Naive thymus-derived CD4-positive, alpha-beta T cell (primary cell): ENCODE measurements at places on chromosomes 12 and 14. TPM values are rescaled to one million over a fixed set of nuclear protein-coding genes. Genes with fewer than 3 reads are reported as not detected.
A peak's percentile ranks its signal among the peaks of the same experiment; 100 is the strongest.

DNA sequence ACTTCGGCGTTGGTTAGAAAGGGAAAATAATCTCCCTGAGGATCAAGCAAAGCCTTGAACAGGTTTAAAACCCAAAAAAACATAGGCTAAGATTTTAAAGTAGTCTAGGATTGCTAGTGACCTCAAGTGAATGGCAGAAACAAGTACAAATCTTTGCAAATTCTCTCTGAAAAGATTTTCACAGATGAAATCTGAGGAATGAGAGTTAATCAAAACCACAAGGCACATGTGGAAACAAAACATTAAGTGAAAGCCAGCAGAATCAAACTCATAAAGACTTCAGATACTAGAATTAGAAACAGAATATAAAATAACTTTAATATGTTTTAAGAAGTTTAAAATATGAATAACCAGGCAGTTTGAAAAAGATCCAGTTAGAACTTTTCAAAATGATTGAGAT lies 52.2 kb upstream of the CFL2 start:
- H3K27ac ChIP-seq = no peak overlapping the region
- peaks cover 54% of the 10 kb centered on the region for H3K36me3 ChIP-seq
- H3K4me3 ChIP-seq = no peak overlapping the region
- H3K4me1 ChIP-seq = no peaks in the 10 kb centered on the region

IL23A gene
- 18.5 and 18.7 TPM in 2 replicates for total RNA-seq

HSPA2 gene
- total RNA-seq = 0.64 TPM

DNA sequence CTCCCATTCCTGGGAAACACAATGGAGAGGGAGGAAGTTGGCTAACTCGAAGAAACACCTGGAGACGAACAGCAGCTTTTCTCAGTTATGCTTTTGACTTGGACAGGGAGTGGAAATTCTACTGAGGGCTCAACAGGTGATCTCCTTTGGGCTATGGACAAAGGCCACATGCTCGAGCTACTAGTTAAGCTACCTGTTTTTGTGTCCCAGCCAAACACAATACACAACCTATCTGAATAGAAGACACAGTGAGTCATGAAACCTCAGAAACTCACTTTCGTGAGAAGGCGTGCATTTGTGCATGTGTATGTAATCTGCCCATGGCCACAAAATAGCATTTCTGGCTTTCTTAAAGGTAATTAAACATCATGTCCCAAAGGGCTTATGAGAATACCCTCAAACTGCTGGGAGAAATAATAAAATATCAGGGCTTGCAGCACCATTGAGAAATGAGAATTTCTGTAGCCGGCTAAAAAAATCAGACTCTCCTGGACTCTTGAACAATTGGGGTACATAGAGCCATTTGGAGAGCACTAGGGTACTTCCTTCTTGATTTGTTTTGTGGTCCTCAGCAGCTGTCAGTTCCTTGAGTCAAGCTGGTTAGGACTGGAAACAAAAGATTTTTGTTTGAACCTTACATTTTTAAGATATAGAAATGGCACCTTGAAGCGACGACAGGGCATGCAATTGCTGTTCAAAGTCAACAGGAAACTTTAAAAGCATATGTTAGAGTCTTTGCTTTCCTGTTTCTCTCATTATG lies 85.5 kb upstream of the PTHLH start:
- H3K27me3 ChIP-seq = no peaks in the 10 kb centered on the region
- no peak overlapping the region for H3K27ac ChIP-seq
- no peak for DNase-seq
- no peak overlapping the region for H3K4me3 ChIP-seq
- no peaks in the 10 kb centered on the region for H3K4me1 ChIP-seq

DNA sequence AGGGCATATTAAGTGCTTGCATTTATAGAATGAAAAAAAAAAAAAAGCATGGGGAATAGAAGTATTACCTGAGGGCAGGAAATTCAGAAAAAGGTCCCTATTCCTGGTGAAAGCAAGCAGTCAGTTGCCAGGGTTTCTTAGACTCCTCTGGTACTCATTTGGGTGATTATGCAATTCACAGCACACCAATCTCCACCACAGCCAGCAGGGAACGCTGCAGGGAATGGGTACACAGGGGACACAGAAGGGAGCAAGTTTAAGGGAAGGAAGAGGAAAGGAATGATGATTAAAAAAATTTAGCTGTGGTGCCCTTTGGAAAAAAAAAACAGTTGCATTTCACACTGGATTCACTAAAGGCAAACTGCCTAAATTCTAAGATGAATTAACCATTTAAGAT lies 14.2 kb downstream of the BLTP3B start:
- H3K4me3 ChIP-seq = no peak overlapping the region
- no peak overlapping the region for H3K27ac ChIP-seq
- peaks cover 9% of the 10 kb centered on the region for H3K4me1 ChIP-seq
- H3K27me3 ChIP-seq = no peaks in the 10 kb centered on the region

KRT82 gene
- total RNA-seq = not detected

PMEL gene
- not detected in 2 replicates for total RNA-seq

- no peak overlapping the region for H3K27ac ChIP-seq
- no peak overlapping the region for H3K4me3 ChIP-seq
- no peaks in the 10 kb centered on the region for H3K36me3 ChIP-seq
- DNase-seq = no peak
- H3K27me3 ChIP-seq = no peaks in the 10 kb centered on the region
Observed at GRCh38 chr14:102184316-102185035, 44.8 kb downstream of the WDR20 start.

DNA sequence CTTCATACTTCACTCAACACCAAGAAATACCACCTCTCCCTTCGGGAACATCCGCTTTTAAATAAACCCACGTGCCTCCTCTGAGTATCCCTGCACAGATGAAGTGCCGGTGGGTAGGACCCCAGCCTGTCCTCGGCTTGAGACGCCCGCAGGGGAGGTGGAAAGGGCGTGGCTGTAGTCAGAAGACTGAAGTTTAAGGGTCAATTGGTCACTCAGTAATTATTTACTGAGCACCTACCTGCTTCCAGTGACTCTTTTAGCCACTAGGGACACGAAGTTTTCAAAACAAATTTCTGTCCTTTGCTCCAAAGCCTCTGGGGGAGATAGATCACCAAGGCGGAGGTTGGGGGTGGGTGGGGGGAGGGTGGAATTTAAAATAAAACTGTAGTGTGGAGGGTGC lies 309.4 kb downstream of the VRK1 start:
- peaks cover 3% of the 10 kb centered on the region for H3K4me1 ChIP-seq
- no peak for DNase-seq
- no peak overlapping the region for H3K27ac ChIP-seq

- peak overlapping the region; percentile 75 for H3K4me3 ChIP-seq
- no peaks in the 10 kb centered on the region for H3K36me3 ChIP-seq
- no peaks in the 10 kb centered on the region for H3K27me3 ChIP-seq
- DNase-seq = peak; percentile 50
Observed at GRCh38 chr12:95547522-95548055, 3.7 kb downstream of the USP44 start.

LHX5 gene
- not detected for total RNA-seq

YLPM1 gene
- total RNA-seq = 110 TPM

GRCh38 chr14:77111021-77111420 lies 13.0 kb downstream of the CIPC start:
- H3K36me3 ChIP-seq = no peaks in the 10 kb centered on the region
- no peak for DNase-seq
- H3K27ac ChIP-seq = no peak overlapping the region
- H3K4me3 ChIP-seq = no peak overlapping the region
- H3K27me3 ChIP-seq = no peaks in the 10 kb centered on the region
- H3K4me1 ChIP-seq = no peaks in the 10 kb centered on the region

DNA sequence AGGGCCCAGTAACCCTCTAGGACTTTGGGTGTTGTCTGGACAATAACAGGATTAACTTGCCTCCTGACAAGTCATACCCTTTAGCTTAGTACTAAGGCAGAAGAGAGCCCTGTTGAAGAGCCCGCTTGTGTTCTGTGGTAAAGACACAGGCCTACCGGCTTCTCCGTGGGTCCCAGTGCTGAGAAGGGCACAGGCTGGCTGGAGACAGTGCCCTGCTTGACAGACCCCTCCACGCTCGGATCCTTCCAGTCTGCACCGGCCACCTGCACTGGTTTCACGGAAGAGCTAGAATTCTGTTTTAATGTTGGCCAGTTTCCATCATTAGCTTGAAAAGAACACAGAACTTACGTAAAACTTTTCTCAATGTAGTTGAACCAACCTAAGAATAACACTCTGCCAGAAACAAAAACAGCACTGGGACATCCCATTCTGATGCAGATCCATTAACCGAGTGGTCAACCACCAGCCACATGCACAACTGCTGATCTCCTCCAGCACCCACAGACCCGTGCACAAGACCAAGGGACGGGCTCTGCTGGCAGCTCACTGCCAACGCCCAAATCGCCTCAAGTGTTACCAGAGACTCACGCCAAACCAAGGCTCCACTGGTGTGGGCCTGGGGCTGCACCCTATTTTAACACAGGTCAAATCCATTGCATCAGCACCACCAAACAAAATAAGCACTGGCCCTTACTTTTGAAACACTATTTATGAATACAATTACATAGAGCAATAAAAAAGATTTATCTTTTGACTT lies 27.1 kb downstream of the ZFYVE21 start:
- no peak for DNase-seq
- H3K4me3 ChIP-seq = no peak overlapping the region
- no peaks in the 10 kb centered on the region for H3K27me3 ChIP-seq
- no peak overlapping the region for H3K27ac ChIP-seq

TPPP2 gene
- not detected for total RNA-seq

DNA sequence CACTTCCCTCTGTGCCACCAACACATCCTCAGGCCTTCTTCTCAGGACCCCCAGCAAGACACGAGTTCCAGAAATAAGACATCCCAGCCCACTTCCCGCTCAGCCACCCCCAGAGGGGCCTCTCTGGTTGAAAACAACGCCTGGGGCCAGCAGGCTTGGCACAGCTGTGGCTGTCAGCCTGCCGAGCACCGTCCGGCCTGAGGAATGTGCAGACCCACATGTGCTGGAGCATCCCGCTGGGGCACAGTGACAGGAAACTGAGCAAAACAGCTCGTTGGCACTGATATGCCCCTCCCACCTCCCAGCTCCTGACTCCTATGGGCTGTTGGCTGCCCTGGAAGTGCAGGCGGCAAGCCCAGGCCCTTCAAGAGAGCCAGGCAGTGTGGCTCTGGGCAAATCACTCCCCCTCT lies 1.4 kb downstream of the SYNE3 start:
- peaks cover 53% of the 10 kb centered on the region for H3K4me1 ChIP-seq
- DNase-seq = no peak
- peak overlapping the region; percentile 80 for H3K27ac ChIP-seq

- DNase-seq = no peak
- peaks cover 7% of the 10 kb centered on the region for H3K36me3 ChIP-seq
- peak overlapping the region; percentile 80 for H3K27ac ChIP-seq
- H3K4me3 ChIP-seq = peak overlapping the region; percentile 95
Observed at GRCh38 chr14:99604766-99605298, 825 bp upstream of the CCDC85C start.

PLD4 gene
- 0.05 and 0.10 TPM in 2 replicates for total RNA-seq

- no peak for DNase-seq
- no peaks in the 10 kb centered on the region for H3K36me3 ChIP-seq
- no peaks in the 10 kb centered on the region for H3K4me1 ChIP-seq
- no peak overlapping the region for H3K27ac ChIP-seq
- no peak overlapping the region for H3K4me3 ChIP-seq
Observed at GRCh38 chr12:19654650-19655376, 215.5 kb downstream of the AEBP2 start.

DNA sequence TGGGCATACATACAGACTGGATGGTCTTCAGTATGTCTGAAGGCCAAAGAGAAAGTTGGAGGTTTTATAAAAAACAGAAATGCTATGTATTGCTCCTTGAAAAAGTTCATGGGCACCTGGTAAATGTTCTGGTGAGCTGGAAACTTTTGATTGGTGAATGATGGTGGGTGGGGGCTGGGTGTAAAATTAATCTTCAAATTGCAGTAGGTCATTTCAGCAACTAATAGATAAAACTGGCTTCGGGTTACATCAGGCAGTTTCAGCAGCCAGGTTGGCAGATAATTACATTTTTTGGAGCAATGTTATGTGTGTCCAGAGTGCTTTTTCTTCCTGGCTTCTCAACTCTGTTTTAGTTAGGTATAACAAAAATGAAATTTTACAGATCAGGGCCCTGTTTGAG lies 35.3 kb downstream of the SDR9C7 start:
- H3K27ac ChIP-seq = no peak overlapping the region
- H3K4me3 ChIP-seq = no peak overlapping the region
- no peaks in the 10 kb centered on the region for H3K27me3 ChIP-seq
- no peak for DNase-seq

- no peaks in the 10 kb centered on the region for H3K4me1 ChIP-seq
- no peaks in the 10 kb centered on the region for H3K36me3 ChIP-seq
- H3K27me3 ChIP-seq = no peaks in the 10 kb centered on the region
Observed at GRCh38 chr12:105783983-105784947, 354.5 kb downstream of the NUAK1 start.

MAGOHB gene
- 43.1 and 52.8 TPM in 2 replicates for total RNA-seq

ACADS gene
- 16.0 TPM for total RNA-seq

CAPS2 gene
- total RNA-seq = 1.2 and 2.7 TPM in 2 replicates

HOXC12 gene
- not detected in 2 replicates for total RNA-seq

- H3K4me3 ChIP-seq = no peak overlapping the region
- no peaks in the 10 kb centered on the region for H3K36me3 ChIP-seq
- H3K27ac ChIP-seq = no peak overlapping the region
- no peak for DNase-seq
Observed at GRCh38 chr12:49225576-49226166, 36.8 kb upstream of the TUBA1A start.

TMEM132C gene
- total RNA-seq = not detected

- H3K4me3 ChIP-seq = no peak overlapping the region
- H3K27ac ChIP-seq = no peak overlapping the region
- no peaks in the 10 kb centered on the region for H3K36me3 ChIP-seq
- DNase-seq = no peak
- H3K4me1 ChIP-seq = no peaks in the 10 kb centered on the region
Observed at GRCh38 chr14:92416544-92416943, 93.6 kb downstream of the SLC24A4 start.

GRCh38 chr14:64550621-64551333 lies 1.0 kb downstream of the PPP1R36 start:
- DNase-seq = no peak
- H3K4me3 ChIP-seq = no peak overlapping the region
- H3K4me1 ChIP-seq = peaks cover 13% of the 10 kb centered on the region
- H3K27me3 ChIP-seq = no peaks in the 10 kb centered on the region

DNA sequence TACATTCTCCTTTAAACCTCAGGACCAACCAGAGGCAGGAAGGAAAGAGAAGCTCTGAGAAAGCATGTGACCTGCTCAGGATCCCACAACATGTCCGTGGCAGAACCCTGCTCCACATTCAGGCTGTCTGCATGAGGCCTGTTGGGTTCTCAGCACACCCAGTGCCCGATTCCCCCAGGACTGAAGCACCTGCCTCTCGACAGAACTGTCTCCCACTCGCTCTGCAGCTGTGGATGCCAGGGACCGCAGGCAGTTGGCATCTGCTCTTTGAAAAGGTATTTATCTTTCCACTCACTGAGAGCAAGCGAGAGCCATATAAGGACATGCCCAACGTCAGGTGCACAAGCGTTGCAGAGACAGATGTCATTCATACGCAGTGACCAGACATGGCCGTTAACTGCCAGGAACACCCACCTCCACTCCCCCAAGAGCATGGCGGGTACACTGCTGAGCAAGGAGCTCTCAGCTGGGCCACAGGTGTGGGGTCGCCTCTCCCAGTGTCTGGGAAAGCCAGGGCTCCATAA lies 18.9 kb downstream of the PITPNM2 start:
- peak overlapping the region; percentile 84 for H3K27ac ChIP-seq
- H3K4me3 ChIP-seq = peak overlapping the region; percentile 24
- no peaks in the 10 kb centered on the region for H3K36me3 ChIP-seq
- DNase-seq = no peak
- H3K27me3 ChIP-seq = no peaks in the 10 kb centered on the region

- no peaks in the 10 kb centered on the region for H3K4me1 ChIP-seq
- H3K27ac ChIP-seq = no peak overlapping the region
- no peaks in the 10 kb centered on the region for H3K27me3 ChIP-seq
- H3K4me3 ChIP-seq = no peak overlapping the region
Observed at GRCh38 chr12:103013741-103014300, 56.3 kb downstream of the ASCL1 start.
